HEK293T (cell line): ENCODE measurements at places on chromosomes 3 and 15.

GRCh38 chr15:39710681-39711080 lies 72.0 kb downstream of the FSIP1 start:
- DNase-seq = no peak

- no peak for DNase-seq
These were observed 177.7 kb upstream of the MCTP2 start for GRCh38 chr15:94053626-94054025.

DNA sequence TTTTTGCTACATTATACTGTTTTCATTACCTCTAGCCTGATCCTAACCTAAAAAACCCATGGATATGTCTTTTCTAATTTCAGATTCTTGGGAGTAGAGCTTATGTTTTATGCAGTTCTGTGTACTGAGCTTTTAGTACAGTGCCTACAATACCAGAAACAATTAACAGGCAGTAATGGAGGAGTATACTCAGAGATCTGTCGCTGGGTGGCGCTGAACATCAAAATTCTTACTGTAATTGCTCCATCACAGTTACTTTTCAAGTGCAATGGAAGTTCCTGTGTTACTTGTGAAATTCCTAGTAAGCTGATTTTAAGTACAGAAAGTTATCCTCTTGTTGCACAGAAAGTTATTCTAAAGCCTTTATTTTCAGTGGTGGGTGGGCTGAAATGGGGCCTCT lies 66.9 kb downstream of the RNF13 start:
- DNase-seq = peak; percentile 33

GRCh38 chr3:96865605-96866004 lies 51.2 kb downstream of the EPHA6 start:
- no peak for DNase-seq

DNA sequence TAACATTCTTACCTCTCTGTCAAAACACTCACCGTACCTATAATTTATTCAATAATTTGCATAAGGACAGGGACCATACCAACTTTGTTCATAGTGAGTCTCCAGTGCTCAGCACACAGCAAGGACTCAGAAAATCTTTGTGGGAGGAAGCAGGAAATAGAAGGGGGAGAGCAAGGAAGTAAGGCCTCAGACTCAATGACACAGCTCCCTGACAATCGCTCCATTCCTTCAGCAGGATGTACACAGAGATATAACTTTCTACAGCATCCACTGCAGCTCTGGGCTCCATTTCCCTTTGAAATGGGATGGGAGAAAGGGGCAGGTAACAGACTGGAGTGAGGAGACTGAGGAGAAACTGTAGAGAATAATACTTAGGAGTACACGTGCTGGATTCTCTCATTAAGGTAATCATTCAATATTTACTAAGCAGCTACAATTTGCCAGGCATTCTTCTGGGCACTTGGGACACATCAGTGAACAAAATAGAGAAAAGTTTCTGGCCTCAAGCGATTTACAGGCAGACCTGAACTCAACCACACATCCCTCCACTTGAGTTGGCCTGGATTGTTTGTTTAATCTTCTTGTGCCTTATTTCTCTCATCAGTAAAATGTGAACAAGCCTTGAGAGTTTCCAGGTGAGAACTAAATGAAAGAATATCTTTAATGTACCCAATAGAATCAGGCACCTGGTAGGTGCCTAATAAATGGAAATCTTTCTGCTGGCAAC lies 330.3 kb upstream of the THBS1 start:
- no peak for DNase-seq

DNA sequence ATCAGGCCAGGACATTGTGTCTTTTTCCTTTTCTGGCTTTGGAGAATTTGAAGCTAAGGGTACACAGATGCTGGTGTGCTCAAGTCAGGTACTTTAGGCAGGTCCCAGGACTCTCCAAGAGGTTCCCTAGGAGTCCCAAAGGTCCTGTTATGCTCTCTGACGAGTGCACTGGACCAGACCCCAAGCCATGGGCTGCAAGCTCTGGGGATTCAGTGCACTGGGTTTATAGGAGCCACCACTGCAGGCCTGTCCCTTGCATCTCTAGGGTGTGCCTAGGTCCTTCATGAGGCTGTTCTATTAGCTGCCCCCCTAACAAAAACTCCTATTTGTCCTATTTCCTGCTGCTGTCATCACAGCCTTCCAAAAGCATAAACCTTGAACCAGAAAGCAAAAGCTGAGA lies 31.9 kb upstream of the BFSP2 start:
- no peak for DNase-seq

- DNase-seq = no peak
These were observed 167.3 kb downstream of the SLCO3A1 start for GRCh38 chr15:92020804-92021203.

DNA sequence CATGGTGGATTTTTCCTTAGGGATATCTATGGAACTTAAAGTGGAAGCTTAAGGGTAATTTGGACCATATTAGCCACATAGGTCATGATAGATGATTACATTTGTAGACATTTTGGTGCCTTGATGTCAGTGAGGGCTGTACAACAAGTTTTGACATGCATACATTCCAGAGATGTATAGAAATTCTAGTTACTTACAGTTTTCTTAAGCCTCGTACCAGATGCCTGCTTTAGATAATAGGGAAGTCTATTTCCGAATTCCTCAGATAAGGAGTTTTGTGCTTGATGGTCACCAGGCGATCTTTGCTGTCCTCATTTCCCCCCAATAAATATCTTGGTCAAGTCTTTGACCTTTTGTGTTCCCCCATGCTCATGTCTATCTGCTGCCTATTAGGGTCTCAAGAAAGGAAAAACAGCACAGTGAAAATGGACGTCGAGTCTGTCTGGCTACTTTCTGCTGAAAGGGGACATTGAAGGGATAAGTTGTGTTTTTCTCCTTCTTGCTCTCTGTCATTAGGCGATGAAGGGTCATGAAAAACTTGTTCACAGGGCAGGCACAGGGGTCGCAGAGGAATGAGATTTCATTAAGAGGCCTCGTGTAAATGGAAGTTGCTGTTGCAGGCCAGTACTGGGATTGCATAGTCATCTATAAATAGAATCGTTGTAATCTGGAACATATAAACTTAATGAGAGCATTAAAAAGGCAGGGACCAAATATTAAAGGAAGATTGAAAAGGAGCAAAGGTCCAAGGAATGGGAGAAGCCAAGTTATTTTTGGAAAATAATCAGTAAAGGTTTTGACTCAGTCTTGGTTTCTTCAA lies 20.0 kb upstream of the SENP7 start:
- no peak for DNase-seq

- peak; percentile 70 for DNase-seq
These were observed 2.5 kb upstream of the RFX7 start for GRCh38 chr15:56245871-56246814.

GRCh38 chr3:65004795-65005295 lies 317.0 kb upstream of the ADAMTS9 start:
- DNase-seq = no peak

DNA sequence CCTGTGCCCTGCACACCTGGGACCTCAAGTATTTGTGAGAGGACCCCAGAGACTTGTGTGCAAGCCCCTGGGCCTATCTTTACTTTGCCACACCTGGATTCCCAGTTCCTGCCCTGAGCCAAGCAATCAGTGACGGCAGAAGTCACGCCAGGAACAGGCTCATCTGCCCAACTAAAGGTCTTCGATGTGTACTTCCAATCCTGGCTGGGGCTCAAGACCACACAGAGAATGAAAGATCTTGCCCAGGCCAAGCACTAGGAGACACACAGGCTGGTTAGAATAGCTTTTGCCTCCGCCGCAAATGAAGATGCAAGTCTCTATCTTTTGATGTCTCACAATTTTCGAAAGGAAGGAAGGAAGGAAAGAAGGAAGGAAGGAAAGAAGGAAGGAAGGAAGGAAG lies 228.8 kb downstream of the OCA2 start:
- DNase-seq = no peak

- no peak for DNase-seq
These were observed 19.5 kb downstream of the ACVR2B start for GRCh38 chr3:38473229-38473628.

GRCh38 chr3:2247831-2248230 lies 149.2 kb downstream of the CNTN4 start:
- no peak for DNase-seq
